Stimulated activated CD8-positive, alpha-beta memory T cell treated with anti-CD3 and anti-CD28 coated beads, Interleukin-15, amount 100 ng/mL, for 4 hours (primary cell): ENCODE measurements at places on chromosomes 1 and 21.

- no peak for DNase-seq
Observed at GRCh38 chr1:119554183-119554582, 47.2 kb downstream of the HSD3B1 start.

- DNase-seq = no peak
Observed at GRCh38 chr1:74641161-74641560, 32.4 kb downstream of the ERICH3 start.

DNA sequence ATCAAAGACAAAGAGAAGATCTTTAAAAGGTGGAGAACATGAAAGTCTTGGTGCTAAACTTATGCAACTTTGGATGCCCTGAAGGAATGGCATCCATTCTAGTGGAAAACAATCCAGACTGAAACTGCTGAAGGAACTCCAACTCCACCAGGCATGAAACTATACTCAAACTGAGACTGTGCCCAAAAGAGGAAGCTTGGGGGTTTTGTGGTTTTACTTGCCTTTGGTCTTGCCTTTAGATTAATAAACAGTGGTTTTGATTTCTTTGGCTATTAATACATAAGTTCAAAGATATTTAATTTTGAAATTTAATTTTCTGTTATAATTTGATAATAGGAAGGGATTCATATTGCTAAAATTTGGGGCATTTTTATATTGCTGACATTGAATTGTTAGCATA lies 17.4 kb upstream of the SLC30A10 start:
- DNase-seq = no peak

DNA sequence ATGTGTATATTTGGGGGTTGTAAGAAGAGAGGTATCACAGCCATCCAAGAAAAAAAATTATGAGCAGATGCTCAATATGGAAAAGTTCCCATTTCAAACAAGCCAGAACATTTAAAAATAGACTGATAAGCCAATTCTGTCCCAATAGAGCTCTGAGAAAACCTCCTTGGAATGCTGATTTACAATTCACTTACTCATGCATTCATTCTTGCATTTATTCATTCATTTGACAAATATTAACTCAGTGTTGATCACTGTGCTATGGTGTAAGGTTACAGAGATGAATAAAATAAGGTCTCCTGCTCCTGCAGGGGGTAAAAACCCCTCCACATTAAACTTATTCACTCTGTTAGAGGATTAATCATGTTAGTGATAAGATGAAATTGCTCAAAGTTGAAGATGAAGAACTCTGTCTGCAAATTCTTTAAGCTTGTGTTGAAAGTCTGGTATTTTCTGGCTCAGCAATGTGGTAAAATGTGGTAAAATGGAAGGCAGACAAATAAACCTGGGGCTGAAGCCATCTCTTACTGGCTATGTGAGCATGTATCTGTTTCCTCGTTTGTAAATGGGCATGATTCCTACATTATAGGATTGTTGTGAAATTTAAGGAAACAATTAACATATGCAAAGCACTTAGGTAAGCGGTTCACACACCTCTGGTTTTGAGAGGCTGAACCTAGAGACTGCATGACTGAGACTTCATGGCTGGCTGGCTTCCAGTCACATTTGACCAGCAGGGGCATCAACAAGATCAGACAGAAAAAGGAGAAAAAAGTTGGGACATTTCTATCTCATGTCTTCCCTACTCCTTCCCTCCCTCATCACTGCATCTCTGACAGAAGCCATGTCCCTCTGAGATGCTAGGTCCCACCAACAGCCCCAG lies 45.0 kb upstream of the DAB1 start:
- DNase-seq = no peak

GRCh38 chr1:94490556-94490955 lies 51.0 kb downstream of the F3 start:
- DNase-seq = no peak

GRCh38 chr1:24027838-24028468 lies 47.8 kb upstream of the SRSF10 start:
- no peak for DNase-seq

GRCh38 chr21:17537299-17537698 lies 24.5 kb downstream of the CXADR start:
- DNase-seq = no peak

DNA sequence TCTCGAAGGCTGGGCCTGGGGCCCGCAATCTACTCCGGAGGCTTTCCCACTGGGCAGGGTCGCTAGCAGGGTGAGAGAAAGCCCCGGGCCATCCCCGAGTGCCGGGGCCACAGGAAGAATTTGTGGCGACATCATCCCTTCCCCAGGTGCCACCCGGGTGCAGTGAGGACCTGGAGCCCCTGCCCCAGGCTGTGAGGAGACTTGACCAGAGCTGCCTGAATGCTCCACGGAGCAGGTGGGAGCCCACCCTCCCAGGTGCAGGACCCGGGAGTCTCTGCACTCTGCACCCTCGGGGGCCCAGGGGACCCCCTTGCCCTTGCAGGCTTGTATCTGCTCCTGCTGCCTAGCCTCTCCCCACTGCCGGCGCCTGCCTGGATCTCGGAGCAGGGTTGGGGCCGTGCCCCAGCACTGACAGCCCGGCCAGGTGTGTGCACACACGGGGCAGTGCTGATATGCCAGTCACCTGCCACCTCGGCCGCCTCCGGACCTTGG lies 67.5 kb upstream of the RGS7 start:
- no peak for DNase-seq

- DNase-seq = no peak
Observed at GRCh38 chr1:53804791-53805505, 33.1 kb downstream of the NDC1 start.

GRCh38 chr1:8073112-8073855 lies 47.2 kb upstream of the ERRFI1 start:
- DNase-seq = no peak

- DNase-seq = no peak
Observed at GRCh38 chr21:42237577-42237976, 18.6 kb downstream of the ABCG1 start.

- DNase-seq = no peak
Observed at GRCh38 chr1:111372336-111372965, 55.1 kb downstream of the OVGP1 start.

DNA sequence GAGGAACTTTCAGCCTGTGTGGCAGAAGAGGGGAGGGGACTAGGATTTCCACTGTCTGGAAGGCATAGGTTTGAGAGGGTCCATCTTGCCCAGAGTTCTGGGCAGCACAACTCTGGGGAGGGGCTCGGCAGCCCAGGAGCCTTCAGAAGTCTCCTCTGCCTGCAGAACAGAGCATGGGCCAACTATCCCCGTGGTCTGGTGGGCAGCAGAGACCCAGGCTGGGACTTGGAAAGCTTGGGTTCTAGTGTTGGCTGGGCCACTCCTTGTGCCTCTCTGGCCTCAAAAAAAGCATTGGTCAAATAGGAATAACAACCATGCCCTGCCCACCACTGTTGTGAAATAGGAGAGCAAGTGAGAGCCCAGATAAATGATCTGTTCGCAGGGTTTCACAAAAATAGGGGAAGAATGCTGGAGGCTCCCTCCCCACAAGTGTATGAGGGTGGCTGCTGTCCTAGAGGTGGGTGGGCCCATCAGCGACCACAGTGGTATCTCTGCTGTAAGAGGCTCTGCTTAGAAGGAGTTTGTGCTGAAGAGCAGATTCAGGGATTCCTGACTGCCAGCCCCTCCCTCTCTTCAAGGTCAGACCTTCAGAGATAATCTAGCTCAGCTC lies 8.9 kb downstream of the EPHA10 start:
- DNase-seq = no peak

DNA sequence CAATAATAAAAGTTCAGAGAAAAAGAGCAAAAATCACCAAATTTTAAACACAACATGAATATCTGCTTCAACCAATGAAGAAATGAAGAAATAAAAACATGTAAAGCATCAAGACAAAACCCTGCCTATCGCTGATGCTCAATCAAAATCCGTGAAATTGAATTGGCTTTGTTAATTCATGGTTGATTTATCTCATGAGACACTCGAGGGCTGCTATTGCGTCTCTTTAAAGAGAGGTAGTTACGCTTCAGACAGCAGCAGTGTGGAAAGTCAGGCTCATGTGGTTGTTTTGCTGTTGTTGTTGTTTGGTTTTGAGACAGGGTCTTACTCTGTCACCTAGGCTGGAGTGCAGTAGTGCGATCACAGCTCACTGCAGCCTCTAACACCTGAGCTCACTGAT lies 65.5 kb upstream of the RGS7 start:
- no peak for DNase-seq

- DNase-seq = no peak
Observed at GRCh38 chr1:182215764-182216163, 154.3 kb upstream of the ZNF648 start.

- no peak for DNase-seq
Observed at GRCh38 chr21:33375101-33375644, 28.0 kb upstream of the IFNGR2 start.

DNA sequence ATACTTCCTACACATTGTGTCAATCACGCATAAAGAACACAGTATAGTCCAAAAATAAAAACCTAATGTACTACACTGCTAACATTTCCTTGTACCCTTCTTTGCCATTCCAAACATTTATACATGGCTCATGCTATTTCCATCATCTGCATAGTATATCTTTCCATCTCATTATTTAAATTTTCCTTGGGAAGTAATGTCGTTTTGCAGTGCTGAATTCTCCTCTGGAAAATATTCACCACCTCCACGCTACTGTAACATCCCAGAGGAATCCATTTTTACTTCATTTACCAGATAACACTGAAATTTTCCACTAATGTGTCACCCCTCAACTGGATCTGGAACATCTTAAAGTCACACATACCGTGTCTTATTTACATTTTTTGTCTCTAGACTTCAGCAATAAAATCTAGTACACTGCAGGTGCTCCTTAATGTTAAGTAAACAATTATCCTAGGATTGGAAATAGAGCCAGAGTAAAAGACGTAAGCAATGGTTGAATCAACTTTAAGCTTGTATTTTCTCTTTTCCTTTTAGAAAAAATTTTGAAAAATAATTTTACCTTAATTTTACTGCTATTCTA lies 881.0 kb downstream of the AMY1C start:
- no peak for DNase-seq
